ENCODE measurements at places on chromosomes 12 and 14.

DNA sequence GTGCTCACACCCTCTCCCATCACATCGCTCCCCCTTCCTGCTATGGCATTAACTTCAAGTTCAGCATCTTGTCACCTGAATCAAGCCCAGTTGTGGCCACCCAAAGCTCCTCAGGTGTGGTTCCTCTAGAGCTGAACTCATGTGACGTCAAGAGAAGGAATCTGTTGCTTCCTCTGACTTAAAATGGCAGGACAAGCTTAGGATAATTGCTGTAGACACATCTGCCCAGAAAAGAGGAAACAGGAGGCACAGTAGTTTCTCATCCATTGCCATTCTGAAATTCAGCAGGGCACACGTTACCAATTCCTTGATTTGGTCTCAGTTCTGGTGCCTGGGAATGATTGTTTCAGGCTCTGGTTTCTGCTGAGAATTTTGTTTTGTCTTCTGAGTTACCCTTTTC lies 52.1 kb downstream of the RCOR1 start:
- DNase-seq: no peak

GRCh38 chr12:112848972-112849371 lies 57.4 kb downstream of the RPH3A start:
- DNase-seq: no peak

DNA sequence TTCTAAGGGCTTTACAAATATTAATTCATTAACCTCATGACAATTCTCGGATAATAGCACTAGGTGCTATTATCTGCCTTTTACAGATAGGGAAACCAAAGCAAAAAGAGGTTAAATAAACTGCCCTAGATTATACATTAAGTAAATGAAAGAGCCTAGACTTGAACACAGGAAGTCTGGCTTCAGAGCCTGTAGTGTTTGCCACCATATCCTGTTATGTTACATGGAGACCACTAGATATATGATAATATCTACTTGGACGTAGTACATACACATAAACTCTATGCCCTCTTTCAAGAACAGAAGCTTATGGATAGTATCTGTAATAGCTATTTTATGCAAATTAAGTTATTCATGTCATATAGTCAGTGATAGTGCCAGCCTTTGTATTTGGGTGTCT lies 16.9 kb upstream of the MYF6 start:
- no peak for DNase-seq

- DNase-seq: no peak
These were observed 27.0 kb downstream of the LRTM2 start for GRCh38 chr12:1847411-1847810.

DNA sequence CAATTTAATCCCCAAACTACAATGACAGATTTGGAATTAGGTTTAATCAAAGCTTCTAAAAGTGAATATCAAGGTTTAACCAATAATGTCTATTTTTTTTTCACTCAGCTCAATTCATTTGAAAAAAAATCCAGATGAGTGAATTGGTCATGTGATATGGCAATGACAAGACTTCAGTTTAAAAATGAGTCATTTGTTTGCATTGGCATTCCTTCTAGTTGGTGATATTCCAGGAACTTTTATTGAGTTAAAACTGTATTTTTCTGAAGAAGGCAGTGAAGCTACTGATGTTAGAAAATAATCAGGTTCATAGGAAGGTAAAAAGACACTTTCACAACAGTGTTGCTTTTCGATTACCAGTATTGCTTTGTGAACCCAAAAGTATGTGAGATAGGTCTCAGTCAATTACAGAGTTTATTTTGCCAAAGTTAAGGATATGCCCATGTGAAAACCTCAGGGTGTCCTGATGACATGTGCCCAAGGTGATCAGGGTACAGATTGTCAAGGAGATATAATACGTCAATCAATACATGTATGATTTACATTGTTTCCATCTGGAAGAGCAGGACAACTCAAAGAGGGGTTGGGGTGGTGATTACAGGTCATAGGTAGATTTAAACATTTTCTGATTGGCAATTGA lies 1214.9 kb downstream of the GALC start:
- DNase-seq: no peak

DNA sequence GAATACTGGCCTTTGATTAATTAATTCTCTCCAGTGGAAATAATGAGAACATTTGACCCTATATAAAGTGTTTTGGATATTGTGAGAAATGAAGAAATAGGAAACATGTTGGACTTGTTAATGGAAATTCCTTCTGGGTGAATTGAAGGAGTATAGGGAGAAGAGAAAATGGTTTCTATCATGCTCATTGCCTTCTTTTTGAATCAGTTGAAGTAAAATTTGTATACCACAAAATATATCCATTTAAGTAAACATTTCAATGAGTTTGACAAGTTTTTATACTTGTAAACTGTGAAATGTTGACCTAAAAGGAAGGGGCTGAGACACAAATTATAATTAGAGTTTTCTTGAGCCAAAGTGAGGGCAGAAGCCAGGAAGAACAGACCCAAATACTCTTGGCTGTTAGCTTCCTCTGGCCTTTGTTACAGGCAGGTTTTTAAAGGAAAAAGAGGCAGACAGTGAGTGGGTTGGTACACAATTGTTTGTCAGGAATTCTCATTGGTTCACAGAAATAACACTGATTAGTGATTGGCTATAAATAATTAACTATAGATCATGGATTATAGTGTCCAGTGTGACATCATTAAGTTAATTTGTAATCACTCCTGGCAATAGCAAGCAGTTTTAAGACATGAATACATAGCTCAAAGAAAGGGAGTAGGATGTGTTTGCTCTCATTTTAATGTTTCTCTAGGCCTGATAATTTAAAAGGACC lies 826 bp downstream of the ZNF705A start:
- DNase-seq: no peak

GRCh38 chr14:82047777-82048470 lies 514.3 kb upstream of the SEL1L start:
- no peak for DNase-seq

- no peak for DNase-seq
These were observed 138.4 kb upstream of the G2E3 start for GRCh38 chr14:30420515-30420914.

- DNase-seq: no peak
These were observed 175.1 kb downstream of the GRIP1 start for GRCh38 chr12:66503746-66504145.

- DNase-seq: no peak
These were observed 272.4 kb downstream of the DPF3 start for GRCh38 chr14:72621387-72622065.

DNA sequence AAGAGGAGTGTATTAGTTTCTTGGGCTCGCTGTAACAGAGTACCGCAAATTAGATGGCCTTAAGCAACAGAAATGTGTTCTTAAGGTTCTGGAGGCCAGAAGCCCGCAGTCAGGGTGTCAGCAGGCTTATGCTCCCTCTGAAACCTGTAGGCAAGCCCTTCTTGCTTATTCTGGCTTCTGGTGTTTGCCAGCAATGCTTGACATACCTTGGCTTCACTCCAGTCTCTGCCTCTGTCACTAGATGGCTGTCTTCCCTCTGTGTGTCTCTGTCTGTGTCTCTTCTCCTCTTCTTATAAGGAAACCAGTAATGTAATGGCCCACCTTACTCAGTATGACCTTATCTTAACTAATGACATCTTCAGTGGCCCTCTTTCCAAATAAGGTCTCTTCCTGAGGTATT lies 85.1 kb downstream of the DERA start:
- peak; percentile 36 for DNase-seq

GRCh38 chr12:64737539-64737938 lies 21.7 kb downstream of the GNS start:
- no peak for DNase-seq

GRCh38 chr14:74427651-74428050 lies 1.6 kb upstream of the SYNDIG1L start:
- DNase-seq: peak; percentile 2

DNA sequence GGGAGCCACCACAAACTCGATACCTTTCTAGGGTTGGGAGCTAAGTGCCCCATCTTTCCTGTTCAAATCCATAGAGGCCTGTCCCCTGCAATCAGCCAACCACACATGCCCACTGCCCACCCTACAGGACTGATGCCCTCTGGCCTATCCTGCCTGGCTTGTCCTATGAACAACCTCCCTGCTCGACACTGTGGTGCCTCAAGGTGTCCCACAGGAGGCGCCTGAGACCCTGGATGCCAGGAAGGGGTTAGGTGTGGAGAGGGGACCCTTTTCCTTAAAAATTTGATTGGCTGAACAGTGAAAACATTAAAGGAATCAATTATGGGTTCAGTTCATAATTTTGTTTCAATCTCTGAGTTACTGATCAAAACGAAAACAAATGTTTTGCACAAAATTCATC lies 97.3 kb upstream of the FZD10 start:
- no peak for DNase-seq

- no peak for DNase-seq
These were observed 30.7 kb downstream of the MAP4K5 start for GRCh38 chr14:50501642-50502041.

DNA sequence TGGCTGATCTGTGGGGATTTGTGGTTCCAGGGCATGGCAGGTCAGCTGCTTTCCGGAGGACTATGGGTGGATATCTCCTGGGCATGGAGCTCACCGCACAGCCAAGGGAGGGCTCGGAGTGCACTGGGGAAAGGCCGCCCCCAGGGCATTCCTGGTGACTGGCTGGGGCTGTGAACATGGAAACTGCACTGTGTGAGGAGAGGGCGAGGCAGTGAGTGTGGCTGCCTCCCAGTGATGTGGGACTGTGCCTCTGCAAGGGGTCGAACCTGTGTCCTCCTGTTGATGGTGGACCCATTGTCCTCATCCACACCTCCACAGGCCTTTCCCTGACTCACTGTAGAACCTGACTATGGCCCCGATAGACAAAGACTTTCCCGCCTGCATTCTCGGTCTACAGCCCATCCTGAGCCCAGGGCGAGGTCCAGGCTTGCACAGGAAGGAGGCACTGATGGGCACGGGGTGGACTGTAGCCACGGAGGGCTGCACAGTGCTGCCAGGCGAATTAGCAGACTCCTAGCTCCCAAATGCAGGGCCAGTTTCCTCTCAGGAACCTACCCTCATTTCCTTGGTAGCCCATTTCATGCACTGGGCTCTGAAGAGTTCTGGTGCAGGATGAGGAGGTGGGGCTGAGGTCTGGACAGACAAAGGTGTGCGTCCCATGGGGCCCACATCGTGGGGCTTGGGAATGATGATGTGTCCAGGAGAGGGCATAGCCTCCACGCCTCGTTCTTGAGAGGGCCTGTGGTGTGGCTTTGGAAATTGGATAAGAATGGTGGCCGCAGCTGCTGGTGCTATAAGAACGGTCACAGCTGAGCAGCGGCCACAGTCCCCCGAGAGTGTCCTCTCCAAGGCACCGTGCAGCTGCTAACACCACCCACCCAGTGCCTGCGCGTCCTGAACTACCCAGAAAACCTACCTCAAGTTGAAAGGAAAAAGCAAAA lies 415.1 kb downstream of the TMEM121 start:
- DNase-seq: no peak

- no peak for DNase-seq
These were observed 39.5 kb upstream of the YAF2 start for GRCh38 chr12:42277396-42278127.

DNA sequence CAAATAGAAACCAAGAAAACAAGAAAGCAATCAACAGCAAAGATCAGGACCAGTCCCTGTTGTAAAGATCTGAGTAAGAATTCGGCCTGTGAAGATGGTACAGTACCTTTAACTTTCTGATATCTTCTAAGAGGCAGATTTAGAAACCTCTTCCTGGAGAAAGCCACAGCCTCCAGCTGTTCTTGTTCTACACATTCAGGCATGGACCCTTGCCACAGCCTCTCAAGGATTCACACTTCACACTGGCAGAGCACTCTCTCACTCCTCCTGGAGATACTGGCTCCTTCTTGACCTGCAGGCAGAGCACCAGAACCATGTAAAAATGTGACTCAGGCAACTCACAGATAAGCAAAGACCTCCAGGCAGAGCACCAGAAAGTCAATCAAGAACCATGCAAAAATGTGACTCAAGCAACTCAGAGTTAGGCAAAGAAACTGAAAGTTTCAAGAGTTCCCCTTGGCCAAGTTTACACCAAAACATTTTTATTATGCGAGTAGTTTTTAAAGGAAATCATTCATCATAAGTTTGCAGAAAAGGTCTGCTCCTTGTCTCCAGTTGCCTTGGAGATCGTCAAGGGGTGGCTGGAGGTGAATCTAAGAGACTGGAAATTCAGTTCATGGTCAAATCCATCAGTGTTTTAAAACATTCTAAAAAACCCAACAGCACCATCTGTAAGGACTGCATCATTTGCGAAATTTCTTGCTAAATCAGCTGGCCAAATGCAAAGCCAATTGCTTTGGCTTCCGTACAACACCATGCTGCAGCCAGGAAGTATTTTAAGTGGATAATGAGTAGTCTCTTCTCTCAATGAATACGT lies 119.3 kb upstream of the MDM1 start:
- DNase-seq: peak; percentile 78

DNA sequence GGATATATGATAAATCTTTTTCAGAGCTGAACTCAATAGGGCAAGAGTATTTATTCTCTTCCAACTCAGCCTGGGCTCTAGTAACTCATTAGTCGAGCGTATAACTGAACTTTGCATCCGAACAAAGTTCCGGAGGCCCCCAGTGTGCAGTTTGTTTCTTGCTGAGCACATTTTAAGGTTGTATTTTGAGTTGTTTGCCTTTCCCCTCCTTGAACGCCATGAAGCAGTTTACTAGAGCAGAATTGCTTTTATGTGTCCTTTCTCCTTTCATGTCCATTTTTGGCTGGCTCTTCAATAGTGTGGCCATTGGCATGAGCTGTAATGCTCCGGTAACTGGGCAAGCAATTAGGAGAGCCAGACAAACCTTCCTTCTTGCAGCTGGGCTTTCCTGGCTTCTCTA lies 105.3 kb downstream of the WIF1 start:
- DNase-seq: no peak

DNA sequence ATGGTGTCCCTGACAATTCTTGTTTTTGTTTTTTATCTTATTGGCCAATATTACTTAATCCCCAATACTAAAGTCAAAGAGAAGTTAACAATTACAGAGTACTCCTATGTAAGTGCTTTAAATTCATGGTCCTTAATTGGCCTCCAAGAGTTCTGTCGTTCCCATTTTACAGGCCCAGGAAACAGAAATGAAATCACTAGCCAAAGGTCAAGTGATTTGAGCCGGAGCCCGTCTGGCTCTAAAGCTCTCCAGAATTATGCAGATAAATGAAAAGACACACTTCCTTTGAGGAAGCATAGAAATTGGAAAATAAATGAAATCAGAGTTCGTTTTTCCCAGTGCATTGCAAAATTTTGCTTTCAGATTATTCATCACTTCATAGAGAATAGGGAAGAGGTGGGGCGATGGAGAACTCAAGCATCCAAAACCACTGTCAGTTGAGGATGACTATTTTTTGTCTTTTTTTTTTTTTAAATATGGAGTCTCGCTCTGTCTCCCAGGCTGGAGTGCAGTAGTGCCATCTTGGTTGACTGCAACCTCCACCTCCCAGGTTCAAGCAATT lies 78.5 kb downstream of the MAP1LC3B2 start:
- no peak for DNase-seq

DNA sequence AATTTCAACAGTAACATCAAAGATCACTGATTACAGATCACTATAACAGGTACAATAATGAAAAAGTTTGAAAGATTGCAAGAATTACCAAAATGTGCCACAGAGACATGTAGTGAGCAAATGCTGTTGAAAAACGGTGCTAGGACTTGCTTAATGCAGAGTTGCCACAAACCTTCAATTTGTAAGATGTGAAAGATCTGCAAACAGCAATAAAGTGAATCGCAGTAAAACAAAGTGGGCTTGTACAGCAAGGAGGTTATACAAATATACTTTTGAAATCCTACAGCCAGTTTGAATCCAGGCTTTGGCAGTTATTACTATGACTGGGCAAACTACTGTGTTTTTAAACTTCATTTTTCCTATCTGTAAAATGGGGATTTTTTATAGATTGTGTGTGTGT lies 1.0 kb upstream of the PLEKHA5 start:
- DNase-seq: no peak

All from NCI-H1105 treated with DMSO at 0.1 percent for 48 hours (cell line).